ENCODE measurements at places on chromosomes 2 and 18.

- DNase-seq, result no peak
Observed at GRCh38 chr2:18637196-18637595, 47.8 kb upstream of the NT5C1B start.

- no peak for DNase-seq
Observed at GRCh38 chr2:218008060-218009040, 5.6 kb upstream of the TNS1 start.

DNA sequence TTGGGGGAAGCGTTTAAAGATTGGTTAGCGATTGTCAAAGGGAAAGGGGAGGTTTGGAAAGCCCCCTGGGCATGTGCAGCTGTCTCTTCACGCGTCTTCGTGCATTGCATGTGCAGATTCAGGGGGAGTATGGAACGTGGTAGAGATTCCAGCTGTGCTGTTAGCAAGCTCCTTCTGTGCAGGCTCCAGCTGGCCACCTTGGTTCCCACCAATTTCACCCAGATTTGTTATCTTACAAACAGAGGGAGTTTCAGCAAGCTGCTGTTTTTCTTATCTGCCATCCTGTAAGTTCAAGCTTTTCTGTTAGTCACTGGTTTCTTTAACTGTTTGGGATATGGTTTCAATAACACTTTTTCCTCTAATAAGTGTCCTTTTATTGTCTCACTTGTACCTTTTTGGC lies 30.4 kb downstream of the FARP2 start:
- DNase-seq, result no peak

DNA sequence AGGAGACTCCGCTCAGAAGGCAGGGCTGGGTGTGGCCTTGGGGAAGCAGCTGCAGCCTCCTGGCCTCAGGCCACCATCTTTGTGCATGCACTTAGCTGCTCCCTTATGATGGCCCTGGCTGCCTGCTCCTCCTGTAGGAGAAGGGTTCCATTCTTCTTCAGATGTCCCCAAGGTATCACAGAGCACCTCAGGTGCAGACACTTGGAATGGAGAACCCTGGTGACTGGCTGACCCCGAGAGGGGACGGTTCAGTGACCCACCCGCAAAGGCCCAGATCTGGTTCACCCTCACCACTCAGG lies 9.6 kb downstream of the GPAT2 start:
- DNase-seq, result no peak

DNA sequence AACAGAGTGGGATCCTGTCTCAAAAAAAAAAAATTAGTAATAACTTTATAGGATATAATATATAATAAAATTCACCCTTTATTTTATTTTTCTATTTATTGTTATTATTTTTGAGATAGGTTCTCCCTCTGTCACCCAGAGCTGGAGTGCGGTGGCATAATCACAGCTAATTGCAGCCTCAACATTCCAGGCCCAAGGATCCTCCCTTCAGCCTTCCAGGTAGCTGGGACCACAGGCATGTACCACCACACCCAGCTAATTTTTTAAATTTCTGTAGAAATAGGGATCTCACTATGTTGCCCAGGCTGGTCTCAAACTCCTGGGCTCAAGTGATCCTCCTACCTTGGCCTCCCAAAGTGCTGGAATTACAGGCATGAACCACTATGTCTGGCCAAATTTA lies 958 bp downstream of the C2orf92 start:
- DNase-seq, result no peak

GRCh38 chr2:108927936-108928659 lies 60.9 kb downstream of the EDAR start:
- peak; percentile 44 for DNase-seq

DNA sequence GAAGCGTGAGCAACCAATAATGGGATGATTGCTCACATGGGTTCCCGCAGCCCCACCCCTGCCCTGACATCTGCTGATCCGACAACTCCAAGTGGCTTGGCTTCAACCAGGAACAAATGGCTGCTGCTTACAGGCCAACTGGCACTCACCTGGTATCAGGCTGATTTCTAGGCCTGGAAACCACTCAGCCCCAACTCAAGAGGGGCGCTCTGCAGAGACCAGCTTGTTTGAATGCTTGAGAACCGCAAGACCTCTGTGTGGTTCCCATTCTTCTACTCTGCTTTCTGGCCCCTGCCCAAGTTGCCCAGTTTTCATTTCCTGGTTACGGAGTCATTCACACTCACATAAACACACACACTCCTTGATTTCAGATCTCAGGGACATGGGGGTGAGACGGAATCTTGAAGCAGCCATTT lies 52.0 kb downstream of the TNP1 start:
- no peak for DNase-seq

DNA sequence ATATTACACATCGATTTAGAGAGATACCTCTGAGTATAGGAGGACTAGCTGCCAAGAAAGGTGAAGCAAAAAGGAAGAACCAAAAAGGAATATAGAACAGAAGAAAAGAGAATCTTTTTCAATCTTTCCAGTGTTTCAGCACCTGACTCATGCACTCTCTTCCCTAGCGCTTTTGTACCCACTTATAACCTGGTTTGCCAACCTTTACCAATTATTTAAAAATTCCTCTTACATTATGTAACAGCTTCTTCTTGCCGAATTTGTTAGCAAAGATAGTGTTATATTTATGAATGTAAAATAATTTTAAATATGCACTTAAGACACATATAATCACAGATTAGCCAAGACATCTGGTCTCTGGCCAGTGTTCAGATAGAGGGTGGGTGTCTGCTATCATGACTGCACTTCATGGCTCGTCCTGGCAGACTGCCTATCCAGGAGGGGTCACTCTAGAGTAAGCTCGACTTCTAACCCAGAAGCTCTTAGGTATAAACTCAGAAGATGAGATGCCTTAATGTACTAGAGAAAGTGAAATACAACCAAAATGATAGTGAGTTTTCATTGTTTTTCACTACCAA lies 122.9 kb downstream of the ATAD2B start:
- DNase-seq, result peak; percentile 13

- no peak for DNase-seq
Observed at GRCh38 chr2:126681505-126681904, 25.5 kb downstream of the GYPC start.

- DNase-seq, result no peak
Observed at GRCh38 chr2:225693259-225693658, 293.7 kb downstream of the NYAP2 start.

GRCh38 chr2:38264396-38265221 lies 112.5 kb downstream of the ATL2 start:
- peak; percentile 33 for DNase-seq

GRCh38 chr2:127598711-127599110 lies 47.2 kb upstream of the GPR17 start:
- DNase-seq, result no peak

- DNase-seq, result no peak
Observed at GRCh38 chr2:172270278-172271079, 156.9 kb upstream of the ITGA6 start.

DNA sequence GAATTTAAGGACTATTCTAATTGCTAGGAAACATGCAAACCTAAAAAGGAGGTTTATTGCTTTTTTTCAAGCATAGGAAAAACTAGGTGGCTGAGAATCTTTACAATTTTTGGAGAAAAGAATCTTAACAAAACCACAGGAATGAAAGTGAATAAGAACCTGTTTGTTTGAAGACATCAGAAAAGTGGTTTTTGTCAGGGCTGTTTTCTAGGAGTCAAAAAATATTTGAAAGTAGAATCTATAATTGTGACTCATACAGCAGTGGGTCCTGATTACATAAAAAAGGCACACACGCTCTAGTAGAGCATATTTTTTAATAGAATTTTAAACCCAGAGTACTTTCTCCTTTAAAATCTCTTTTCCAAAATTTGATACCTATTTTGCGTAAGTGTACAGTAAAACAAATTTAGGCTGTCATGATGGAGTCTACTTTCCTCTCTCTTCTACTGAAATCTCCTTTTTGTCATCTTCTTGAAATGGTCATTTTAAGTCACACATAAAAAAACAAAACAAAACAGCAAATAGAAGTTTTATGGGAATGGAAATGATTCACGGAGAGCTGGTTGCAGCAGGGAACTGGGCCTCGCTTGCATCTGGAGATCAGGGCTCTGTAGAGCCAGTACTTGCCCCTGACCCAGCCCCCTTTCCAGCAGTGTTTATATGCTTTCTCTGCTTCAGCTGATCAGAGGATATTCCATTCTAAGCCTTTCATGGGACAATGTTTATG lies 59.1 kb upstream of the PELI1 start:
- DNase-seq, result peak; percentile 50

DNA sequence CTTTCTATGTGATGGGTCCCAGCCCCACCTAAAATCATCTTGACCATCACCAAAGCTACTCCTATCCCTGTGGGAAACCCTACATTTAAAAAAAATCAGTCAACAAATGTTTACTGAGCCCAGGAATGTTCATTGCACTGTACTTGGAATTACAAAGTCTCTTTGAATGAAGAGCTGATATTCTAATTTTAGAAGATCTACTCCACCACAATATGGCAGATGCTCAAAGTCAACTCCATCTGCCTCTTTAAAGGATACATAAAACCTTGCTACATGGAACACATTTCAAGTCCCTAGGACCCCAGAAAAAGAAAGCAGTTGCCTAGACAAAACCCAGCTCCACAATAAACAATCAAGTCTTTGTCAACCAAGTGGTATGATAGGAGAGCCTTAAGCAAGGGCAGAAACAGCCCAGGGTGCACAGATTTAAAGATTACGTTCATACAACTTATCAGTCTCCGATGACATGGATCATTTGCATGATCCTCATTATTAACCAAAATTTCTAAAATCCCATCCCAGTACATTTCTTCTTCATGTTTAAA lies 234.3 kb upstream of the ACVR2A start:
- no peak for DNase-seq

GRCh38 chr18:36337679-36338402 lies 40.3 kb downstream of the FHOD3 start:
- no peak for DNase-seq

DNA sequence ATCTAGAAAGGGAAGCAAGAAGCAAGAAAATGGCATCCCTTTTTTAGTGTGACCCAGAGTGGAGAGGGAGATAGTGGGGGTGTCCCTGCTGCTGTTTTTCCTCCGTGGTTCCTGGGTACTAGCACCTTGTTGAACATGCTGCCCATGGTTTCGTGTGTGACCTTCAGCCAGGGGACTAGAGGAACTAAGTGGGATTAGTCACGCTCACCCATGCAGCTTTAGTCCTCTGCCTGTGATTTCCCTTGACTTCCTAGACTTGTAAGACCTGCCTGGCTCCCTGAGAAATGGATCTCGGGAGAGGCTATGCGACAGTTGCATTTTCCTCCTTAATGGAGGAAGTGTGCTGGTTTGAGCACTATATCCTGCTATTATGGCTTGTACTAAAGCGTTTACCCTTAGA lies 471.4 kb downstream of the DCDC2C start:
- DNase-seq, result no peak

GRCh38 chr2:890214-890613 lies 60.4 kb upstream of the SNTG2 start:
- DNase-seq, result no peak

GRCh38 chr2:224987733-224988132 lies 54.5 kb downstream of the DOCK10 start:
- no peak for DNase-seq

GRCh38 chr2:214601852-214602633 lies 191.2 kb downstream of the VWC2L start:
- no peak for DNase-seq

GRCh38 chr2:14569294-14569693 lies 63.2 kb upstream of the LRATD1 start:
- no peak for DNase-seq

DNA sequence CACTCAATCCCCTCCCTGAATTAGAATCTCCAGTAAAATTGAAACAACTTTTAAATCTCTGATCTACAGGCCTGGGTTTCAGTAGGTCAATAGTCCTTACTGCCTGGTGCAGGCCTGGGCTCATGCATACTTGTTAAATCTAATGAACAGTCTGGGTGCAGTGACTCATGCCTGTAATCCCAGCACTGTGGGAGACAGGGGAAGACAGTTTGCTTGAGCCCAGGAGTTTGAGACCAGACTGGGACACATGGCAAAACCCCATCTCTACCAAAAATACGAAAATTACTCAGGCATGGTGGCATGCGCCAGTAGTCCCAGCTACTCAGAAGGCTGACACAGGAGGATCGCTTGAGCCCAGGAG lies 94.7 kb upstream of the SP3 start:
- DNase-seq, result no peak

DNA sequence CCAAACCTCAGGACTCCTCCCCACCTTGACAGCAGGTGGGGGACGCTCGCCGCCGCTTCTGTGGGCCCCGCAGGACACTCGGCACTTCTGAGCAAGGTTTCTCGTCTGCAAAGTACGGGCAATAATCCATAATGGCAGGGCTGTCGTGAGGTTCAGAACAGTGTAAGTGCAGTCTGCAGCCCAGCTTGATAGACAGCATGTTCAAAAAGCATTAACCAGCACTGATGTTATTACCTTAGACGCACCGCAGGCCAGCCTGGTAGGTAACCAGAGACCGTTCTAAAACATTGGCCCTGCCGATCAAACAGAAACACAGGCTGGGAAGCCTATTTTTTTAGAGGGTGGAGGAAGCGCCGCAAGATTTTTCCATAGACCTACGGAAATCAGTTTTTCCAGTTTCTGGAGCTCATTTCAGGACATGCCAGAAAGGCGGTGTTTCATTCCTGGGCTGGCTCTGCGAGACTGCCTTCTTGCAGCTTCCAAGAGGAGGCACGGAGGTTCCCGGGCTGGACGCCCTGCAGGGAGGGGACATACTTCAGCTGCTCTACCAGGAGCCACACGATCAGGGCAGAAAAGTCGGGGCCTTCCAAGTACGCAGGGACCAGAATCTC lies 148.7 kb downstream of the TPO start:
- DNase-seq, result no peak

- DNase-seq, result no peak
Observed at GRCh38 chr2:3864943-3865865, 161.8 kb downstream of the DCDC2C start.

- no peak for DNase-seq
Observed at GRCh38 chr2:172087780-172088244, 2.5 kb downstream of the DLX1 start.

- no peak for DNase-seq
Observed at GRCh38 chr2:360124-360523, 72.2 kb upstream of the ALKAL2 start.

- DNase-seq, result no peak
Observed at GRCh38 chr2:237558961-237559641, 7.3 kb upstream of the PRLH start.

- DNase-seq, result no peak
Observed at GRCh38 chr2:203341741-203342310, 13.6 kb downstream of the ABI2 start.

- DNase-seq, result no peak
Observed at GRCh38 chr2:78281164-78281563, 744.3 kb upstream of the REG3G start.

DNA sequence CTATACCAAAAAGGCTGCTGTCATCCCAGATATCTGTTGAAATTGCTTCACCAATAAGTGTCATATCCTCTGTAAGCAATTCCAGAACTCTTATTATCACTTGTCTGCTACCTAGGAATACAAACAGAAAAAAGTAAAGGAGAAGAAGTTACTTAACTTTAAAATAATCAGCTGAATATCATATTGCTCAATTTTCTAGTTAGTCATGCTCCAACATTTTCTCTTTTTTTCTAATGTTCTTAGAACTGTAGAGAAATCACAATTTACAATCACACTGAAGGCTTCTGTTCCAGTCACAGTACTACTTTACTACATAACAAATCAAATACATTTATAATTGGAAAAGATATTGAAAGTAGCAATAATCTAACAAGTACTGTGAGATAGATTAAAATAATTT lies 17.4 kb downstream of the RTTN start:
- DNase-seq, result peak; percentile 2

Data from suppressor macrophage treated with lipopolysaccharide for 1 hour (primary cell).